ENCODE measurements at places on chromosomes 5 and 9.

DNA sequence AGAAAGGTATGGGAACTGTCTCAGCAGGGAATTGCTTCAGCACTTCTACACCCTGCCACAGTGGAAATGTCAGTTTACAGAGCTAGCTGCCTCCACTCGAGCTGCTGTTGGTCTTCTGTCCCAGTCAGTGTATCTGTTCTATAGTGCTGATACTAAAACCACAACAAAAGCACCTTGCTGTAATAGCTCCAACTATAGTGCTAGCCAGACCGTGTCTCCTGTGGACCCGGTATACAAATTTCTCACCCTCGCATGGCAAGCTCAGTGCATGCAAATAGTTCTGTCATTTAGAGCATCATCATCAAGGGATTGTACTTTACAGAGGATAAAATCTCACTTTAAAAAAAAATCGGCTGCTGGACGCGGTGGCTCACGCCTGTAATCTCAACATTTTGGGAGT is 51.5 kb upstream of the IQGAP2 start:
- DNase-seq = no peak

DNA sequence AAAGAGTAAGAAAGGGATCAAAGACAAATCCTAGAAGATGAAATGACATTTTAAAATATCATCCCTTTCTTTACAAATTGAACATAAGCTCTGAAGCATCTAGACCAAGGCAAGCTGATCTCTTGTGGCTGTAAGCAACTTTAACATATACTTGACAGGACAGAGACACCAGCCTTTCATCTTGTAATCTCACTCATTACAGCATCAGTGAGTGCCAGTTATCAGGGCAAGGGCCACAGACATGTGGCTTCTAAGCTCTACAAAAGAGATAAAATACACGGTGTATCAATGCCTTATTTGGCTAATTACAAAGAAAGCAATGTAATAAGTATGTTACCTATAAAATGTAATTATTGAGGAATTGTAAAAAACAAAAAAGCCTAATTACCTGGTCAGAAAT is 95.0 kb downstream of the DROSHA start:
- no peak for DNase-seq

DNA sequence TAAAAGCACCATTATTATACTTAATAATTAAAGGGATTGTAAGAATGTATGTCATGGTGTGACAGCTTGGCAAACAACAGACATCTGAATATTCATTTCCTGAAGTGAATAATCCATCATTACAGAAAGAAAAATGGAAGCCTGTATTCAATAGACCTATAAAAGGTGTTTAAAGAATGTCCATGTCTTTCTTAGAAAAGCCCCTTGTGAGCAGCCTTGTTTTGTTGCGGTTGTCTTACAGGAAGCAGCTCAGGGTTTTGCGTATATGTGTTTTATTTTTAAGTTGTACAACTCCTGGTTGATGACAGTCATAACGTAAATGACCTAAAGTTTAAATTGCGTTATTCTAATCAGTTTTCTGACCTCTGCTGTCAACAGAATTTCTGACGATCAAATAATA is 53.8 kb downstream of the CAST start:
- no peak for DNase-seq

GRCh38 chr9:114688379-114688778 is 6.4 kb upstream of the TEX48 start:
- no peak for DNase-seq

- DNase-seq = no peak
Measured at GRCh38 chr9:135213566-135213965, 126.1 kb downstream of the OLFM1 start.

DNA sequence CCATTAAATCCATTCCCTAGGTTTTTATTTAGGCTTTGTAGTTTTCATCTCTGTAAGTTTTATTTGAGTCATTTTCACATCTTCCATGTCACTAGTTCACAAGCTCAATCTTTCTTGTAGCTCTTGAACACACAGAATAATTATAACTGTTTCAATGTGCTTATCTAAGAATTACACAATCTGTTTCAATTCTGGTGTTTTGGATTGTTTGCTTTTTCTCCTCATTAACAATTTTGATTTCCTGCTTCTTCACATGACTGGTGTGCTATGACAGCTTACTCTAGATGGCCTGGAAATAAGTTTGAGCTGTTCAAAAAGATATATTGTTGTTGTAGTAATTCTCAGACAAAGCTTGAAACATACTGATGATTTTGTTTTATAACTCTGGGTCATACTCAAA is 1974.1 kb upstream of the NUDT12 start:
- DNase-seq = no peak

DNA sequence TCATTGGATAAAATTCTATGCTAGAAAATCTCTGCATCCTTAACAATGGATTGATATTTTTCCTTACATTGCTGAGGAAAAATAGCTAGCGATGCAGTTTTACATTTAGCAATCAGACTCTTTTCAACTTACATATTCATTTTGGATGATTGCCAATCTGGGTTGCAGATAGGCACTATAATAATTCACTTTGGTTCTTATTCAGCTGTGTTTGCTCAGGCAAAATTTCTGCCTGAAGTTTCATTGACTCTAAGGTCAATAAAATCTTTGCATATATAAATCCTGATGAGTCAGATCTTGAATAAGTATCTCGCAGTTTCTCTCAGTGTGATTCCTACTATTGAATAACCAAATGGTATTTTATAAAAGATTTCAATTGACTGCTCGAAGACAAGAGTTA is 1105.8 kb downstream of the CDH18 start:
- no peak for DNase-seq

- no peak for DNase-seq
Measured at GRCh38 chr5:131381777-131382176, 117.9 kb downstream of the CDC42SE2 start.

GRCh38 chr5:72245951-72246532 is 74.0 kb downstream of the MRPS27 start:
- peak; percentile 44 for DNase-seq

DNA sequence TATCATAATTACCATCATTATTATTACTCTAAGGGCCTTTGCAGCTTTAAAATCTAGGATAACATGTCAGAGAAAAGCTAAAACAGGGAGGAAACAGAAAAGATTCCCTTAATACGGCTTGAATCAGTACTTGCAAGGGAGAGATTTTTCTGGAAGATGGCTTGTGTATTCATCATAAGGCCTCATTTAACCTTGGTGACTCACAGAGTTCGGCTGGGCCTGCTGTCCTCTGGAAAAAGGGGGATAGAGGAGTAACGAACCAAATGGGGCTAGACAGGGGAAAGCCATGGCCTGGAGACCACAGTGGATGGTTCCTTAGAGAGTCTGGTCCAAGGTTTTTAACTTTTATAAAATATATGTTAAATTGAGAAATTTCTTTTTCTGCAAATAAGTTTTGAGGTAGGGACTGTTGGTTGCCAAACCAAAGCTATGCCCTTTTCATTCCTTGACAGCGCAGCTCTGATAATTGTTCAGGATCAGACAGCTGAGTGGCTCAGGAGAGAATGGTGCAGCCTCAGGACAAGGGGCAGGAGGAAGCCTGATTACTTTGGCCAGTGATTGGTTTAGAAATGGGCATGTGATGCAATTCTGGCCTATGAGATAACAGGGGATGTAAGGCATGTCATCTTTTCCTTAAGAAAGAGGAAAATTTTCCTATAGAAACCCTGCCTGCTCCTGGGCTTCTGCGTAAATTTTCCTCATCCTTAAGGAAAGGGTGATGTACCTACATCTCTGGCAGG is 25.6 kb upstream of the GSN start:
- DNase-seq = peak; percentile 33

DNA sequence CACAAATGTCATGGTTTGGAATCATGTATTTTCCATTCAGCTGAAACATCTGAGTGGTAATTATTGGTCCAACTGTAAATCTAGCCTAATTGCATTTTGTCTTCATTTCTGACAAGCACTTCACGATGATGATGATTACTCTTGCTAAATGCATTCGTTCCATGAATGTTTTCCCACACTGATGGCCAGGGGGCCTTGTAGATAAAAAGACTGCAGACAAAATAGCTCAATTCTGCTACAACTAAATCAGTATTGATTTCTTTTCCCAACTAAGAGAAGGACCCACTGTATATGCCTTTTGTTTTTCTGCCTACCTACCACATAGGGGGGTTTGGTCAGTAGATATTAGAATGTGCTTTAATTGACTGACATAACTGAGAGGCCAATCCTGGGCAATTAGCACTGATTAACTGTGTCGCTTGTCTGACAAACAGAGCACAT is 1351.3 kb upstream of the NUDT12 start:
- DNase-seq = no peak

DNA sequence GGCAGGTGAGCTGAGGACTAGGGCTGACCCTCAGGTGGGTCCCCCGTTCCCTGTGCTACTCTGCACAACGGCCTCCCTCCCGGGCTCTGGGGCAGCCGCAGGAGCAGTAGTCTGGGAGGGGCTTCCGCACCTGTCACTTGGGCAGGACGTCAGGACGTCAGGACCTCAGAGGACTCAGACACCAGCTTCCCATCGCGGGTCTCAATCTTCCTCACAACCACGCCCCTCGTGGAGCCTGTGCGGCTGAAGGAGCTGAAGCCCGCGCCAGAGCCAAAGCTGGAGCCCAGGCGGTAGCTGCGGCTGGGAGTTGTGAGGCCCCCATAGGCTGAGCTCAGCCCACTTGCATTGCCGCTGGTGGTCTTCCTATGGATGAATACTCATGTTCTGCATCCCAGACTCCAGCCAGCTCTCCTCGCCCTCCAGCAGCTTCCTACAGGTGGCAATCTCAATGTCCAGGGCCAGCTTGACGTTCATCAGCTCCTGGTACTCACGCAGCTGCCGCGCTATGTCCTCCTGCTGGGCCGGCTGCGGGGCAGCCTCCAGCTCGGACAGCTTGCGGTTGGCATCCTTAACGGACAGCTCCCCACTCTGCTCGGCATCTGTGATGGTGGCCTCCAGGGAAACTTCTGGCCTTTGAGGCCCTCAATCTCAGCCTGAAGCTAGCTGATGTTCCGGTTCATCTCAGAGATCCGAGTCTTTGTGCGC is 381.4 kb upstream of the RGMB start:
- DNase-seq = no peak

DNA sequence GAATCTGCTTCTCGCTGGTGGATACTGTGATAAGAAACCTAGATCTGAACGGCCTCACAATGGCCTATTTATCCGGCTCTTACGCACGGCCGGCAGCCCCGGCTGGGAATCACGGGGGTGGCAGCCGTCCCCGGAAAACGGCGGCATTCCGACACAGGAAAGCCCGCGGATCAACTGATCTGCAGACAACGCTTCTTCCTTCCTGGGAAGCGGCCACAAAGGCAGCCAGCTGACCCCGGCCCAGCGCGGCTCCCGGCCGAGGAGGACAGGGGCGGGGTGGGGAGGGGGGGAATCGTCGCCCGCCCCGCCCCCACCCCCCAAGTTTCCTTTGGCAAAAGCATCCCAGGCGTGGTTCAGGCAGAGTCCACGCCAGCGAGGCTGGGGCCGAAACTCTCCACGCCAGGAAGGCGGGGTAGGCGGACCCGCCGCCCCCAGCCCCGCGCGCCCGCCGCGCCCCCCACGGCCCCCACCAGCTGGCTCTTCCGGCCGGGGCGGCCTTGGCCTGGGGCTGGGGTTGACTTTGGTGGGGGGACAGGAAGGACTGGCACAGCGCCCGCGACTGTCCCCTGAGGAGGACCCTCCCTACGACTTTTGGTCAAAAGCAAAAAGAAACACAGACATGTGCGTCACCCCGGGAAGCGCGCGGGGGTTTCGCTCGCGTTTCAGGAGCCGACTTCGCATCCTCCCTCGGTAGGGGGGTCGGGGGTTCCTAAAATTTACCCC is 247.7 kb upstream of the ANKRD55 start:
- DNase-seq = no peak

- peak; percentile 43 for DNase-seq
Measured at GRCh38 chr9:109880276-109881169, 100.5 kb downstream of the PALM2AKAP2 start.

DNA sequence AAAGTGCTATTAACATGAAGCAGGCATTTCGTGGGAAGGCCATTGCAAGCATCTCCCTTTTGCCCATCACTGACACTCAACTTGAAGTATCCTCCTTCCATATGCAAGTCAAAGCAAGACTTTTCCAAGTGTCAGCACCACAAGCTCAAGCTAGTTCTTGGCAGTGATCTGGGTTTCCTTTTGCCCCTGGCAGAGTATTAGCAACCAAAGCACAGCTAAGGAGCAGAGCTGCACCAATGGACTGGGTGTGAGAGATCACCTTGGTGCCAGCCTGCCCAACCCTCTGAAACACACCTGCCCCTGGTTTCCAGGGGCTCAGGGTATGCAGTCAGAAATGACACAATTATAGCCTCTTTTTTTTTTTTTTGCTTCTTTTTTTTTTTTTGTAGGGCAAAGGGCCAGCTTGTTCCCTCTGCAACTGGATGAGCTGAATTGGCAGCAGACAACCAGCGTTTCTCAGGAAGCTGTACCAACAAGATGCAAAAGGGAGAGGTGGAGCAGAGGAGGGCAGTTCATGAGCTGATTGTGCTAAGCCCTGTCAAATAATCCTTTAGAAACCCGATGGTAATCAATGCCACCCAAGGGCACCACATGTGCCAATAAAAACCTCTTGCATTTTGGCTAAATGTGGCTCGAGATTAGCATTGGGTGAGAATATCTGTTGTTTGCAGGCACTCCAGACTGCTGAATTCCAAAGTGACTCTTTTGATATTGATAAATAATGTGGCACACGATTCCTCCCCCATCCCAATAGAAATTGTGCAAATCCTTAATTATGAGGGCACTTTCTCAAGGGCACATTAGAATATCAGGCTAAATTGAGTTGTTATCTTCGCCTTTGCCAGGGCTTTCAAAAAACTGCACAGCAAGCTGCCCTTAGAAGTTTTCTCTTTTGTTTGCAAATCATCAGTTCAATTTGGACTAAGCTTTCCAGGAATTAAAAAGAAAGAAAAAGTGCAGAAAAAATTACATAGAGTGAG is 192.4 kb downstream of the GAS1 start:
- no peak for DNase-seq

- no peak for DNase-seq
Measured at GRCh38 chr5:158937381-158937952, 162.2 kb downstream of the EBF1 start.

DNA sequence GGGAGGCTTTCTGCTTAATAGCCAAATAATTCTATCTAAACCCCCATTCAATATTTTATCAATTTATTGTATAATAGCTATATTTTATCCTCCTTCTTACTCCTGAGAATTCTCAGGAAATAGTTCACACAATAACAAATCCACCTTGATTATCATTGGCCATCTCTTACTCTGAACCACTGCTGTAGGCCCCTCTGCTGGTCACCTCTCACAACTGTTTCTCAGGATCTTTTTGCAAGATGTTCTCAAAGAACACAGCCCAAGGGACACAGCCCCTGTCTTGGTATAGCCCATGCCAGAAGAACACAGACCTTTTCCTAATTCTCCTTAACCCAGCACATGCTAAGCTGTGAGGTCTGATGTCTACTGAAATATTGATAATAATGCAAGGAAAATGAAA is 74.9 kb upstream of the HTR4 start:
- DNase-seq = peak; percentile 28

DNA sequence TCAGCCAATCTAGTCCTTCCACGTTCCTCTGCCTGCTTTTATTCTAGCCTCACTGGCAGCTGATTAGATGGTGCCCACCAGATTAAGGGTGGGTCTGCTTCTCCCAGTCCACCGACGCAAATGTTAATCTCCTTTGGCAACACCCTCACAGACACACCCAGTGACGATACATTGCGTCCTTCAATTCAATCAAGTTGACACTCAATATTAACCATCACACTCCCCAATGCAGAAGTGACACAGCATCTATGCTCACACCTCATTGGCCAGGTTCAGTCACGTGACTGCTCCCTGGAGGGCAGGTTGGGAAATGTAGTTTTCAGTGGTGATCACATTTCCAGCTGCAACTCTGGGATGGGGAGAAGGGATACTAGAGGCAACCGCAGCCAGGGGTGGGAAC is 13.0 kb downstream of the SUSD3 start:
- DNase-seq = peak; percentile 35

Data from HT1080 (cell line).